ENCODE measurements at places on chromosomes 3 and 15. TPM values are rescaled to one million over a fixed set of nuclear protein-coding genes. Genes with fewer than 3 reads are reported as not detected.
A peak's percentile ranks its signal among the peaks of the same experiment; 100 is the strongest.

DNA sequence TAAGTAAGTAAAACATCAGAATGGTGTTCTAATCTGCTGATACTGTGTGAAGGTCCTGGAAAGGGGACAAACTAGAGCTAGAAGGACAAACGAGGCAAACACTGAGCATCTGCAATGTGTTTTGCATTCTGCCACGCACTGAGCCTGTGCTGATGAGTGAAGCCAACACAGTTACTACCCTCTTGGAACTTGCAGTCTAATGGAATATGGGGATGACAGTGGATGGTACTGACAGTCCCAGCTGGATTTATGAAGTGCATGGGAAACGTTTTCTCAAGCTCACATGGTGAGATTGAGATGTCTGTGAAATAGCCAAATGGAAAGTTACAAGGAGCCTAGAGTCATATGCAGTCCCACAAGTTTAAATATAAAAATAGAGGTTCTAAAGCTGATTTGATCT is 86.6 kb downstream of the FOXB1 start:
- DNase-seq, result no peak

DNA sequence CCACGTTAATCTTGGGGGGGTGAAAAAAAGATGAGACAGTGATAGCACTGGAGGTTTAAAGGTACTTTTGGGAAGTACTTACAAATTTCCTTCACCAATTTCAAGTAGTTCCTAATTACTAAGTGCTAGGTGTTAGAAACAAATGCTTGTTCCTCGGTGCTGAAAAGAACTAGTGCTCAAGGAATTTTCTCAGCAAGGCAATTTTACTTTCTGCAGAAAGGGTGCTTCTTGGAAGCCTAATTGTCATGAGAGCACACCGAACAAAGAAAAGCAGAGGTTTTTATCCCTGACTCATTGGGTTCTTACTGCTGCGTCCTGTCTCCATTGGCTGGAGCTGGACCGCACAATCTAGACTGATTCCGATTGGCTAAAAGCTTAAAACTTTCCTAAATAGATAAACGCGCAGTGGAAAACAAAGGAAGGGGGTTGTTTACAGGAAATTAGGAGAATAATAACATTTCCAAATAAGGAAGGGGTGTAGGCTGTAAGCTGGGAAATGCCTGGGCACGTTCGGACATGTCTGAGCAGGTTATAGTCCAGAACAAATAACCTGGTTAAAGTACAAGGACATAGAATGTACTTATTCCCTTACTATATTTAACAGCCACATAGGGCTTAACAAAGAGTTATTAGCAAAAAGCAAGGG is 49.6 kb downstream of the CHD2 start:
- DNase-seq, result no peak

Gene TM6SF1
- total RNA-seq, result 6.8 TPM

Gene KY
- total RNA-seq, result 13.7 TPM

DNA sequence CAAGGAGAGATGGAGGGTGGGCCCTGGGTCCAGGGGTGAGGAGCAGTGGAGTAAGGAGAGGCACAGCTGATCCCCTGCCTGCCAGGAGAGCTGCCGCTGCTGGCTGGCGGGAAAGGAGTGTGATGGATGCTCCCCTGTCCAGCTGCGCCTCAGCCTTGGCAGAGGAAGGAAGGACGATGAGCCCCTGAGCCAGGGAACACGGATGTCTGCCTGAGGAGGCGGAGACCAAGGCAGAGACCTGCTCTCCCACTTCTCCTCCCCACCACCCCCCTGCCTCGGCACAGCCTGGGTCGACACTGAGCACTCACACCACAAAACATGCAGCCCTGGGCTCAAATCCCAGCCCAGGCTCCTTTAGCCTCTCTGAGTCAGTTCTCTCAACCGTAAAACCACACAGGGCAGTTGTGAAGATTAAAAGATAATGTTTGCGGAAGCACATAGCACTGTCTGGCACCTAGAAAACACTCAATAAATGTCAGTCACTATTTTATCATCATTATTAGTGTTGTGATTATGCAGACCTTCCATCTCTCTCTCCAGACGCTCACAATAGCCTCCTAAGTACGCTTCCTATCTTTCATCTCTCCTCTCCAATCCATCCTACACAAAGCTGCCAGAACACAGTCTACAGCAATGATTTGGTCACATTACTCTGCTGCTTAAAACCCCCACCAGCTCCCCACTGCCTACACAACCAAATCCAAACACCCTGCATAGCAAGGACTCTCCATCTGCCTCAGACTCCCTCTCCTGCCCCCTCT is 52.2 kb downstream of the SEMA5B start:
- peak; percentile 45 for DNase-seq

DNA sequence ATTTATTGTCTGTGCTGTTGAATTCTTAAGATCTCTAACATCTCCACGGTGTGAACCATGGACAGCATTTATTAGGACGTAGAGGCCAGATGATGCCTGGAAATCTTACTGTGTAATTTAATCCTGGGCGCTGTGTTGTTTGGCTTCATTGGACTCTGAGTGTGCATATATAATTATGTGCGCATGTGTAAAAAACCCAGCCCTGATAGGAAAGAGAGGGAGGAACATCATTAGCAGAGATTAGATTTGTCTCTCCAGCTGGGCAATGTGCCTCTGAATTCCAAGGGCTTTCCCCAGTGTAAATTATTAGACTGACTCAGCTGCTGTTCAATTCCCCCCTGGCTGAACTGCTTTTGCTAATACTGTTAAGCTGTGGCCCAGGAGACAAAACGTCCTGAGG is 39.6 kb downstream of the MAP3K13 start:
- DNase-seq, result no peak

DNA sequence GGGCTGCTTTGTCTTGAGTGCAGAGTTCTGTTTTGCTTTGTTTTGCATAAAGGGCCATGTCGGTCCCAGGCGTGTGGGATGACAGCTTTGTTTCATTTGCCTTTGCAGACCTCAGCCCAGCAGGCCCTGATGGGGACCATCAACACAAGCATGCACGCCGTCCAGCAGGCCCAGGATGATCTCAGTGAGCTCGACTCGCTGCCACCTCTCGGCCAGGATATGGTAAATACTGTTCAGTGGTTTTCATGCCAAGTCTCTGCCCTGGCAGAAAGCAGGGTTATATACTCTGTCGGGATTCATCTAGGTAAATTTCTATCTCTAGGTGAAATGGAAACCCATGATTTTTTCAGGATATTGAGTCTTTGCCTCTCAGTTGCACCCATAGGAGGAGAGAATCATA is 343.9 kb upstream of the TPM1 start:
- no peak for DNase-seq

Gene AMIGO3
- total RNA-seq, result not detected

Gene TMC3
- total RNA-seq, result not detected

GRCh38 chr3:47003056-47003410 is 23.6 kb downstream of the NBEAL2 start:
- peak; percentile 22 for DNase-seq

All from Right ventricle myocardium superior (tissue), 1 donor.